ENCODE measurements at places on chromosomes 12 and 14.

DNA sequence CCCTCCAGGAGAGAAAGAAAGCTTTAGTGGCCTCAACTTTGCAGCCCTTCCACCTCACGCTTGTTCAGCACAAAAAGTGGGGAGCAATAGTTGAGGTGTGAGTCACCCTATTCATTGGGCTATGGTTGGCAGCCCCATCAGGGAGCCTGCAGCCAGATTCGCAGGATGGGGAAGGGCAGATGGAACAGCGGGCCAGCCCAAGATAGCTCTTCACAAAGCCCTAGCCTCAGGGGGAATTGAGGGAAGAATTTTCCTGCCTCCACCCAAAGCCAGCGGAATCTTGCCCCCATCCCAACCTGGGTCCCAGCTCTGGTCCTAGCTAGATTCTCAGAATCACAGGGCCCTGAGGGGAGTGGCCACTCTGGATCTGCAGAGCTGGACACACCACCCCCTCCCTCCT is 3.6 kb upstream of the KRT5 start:
- no peak for DNase-seq

GRCh38 chr12:10708862-10709261 is 14.3 kb downstream of the YBX3 start:
- no peak for DNase-seq

DNA sequence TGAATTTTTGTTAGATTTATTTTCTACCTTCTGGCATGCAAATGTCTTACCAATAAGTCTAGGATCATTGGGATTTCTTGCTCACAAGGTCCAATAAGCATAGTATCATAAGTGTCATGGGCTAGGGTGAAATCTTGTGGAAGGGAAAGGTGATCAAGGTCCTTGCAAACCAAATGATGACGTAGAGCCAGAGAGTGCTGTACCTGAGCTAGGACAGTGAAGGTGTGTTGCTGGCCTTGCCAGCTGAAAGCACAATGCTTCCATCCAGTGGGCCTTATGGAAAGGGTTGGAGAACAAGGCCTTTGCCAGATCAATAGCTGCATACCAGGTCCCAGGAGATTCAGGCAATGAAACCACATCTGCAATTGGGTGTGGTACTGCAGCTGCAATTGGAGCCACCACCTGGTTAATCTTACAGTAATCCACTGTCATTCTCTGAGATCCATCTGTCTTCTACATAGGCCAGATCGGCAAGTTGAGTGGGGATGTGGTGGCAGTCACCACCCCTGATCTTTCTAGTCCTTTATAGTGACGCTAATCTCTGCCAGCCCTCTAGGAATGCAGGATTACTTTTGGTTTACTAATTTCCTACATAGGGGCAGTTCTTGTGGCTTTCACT is 208.9 kb upstream of the MYL2 start:
- no peak for DNase-seq

DNA sequence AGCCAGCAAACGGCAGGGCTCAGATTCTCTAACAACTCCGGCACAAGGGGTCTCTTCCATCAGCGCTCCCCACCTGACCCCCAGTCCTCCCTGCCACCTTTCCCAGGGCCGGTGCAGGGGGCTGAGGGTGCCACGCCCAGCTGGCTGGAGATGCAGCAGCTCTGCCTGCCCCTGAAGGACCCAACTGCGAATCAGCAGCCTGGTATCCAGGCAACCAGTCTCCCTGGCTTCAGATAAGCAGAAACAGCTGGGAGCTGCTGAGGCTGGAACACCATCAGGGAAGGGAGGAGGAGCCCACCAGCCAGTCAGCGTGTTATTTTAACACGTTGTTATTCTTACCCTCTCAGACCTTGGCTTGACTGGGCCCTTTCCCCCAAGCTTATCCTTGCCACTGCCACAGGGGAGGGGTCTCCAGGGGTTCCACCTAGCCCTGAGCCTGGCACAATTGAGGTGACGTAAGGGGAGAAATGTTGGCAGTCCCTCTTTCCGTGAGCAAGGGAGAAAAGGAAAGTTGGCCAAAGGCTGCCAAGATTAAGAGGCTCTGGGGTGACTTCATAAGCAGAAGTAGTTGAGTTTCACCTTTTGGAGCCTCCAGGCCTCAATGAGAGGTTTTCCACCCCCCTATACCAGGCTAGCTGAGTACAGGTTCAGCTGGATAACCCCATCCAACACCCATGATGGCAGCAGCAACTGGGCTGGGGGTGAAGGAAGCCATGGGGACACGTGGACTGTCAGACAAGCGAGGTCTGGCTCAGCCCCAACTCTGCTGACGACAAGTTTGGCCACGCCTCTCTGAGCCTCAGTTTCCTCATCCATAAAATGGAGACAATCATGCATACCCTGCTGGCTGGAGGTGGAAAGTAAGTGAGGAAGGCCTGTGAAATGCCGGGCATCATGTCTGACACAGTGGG is 91.1 kb downstream of the IRF2BPL start:
- DNase-seq, result no peak

GRCh38 chr12:114858388-114859146 is 174.6 kb upstream of the TBX3 start:
- no peak for DNase-seq

DNA sequence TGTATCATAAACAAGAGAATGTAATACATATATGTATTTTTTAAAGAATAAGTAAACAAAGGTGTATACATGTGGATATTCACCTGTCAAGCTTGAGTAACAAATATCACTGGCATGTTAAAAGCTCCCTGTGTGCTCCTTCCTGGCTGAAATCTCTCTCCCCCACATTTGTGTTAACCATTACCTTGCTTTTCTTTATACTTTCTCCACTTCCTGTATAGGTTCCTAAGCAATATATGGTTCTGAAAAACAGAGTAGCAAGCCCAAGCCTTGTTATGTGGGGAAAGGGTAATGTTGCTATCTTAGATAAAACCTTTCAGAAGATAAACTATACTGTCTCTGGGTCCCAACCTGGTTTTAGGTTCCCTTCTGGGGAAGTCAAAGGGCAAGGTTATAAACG is 32.3 kb upstream of the TBC1D30 start:
- no peak for DNase-seq

DNA sequence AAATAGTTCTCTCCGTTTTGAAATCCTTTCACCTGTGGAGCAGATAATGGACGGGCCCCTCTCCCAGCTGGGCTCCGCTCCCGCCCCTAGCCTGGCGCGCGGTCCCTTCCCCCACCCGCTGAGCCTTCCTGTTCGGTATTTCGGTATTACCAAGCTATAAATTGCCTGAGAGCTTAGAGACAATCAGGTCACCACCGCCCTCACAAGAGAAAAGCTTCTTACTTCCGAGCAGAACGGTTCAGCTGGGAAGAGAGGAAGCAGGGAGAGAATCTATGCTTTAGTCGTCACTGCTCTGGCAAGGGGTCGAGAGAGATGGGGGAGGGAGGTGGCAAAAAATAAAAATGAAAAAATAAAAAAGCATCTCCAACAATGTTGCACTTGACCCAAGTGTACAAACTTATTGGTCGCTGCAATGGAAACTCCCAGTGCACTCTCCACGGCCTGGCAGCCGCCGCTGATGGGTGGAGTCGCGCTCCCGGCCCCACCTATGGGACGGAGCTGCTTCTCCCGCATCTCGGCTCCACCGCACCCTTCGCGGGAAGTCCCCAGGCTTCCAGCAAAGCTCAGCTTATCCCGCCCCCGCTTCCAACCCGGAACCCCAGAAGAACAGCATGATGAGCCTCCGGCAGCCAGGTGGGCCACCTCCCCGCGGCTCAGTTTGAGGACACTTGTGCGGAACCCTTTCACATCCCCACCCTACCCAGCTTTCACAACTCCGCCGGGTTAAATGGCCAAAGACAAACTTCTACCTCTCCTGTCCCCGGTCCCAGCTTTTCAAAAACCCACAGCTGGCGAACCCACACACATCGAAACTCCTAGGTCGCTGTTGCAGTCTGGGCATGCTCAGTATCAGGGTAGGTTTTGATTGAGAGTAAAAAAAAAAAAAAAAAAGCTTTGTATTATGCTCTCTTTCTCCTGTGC is 832 bp upstream of the SYT1 start:
- DNase-seq, result no peak

- no peak for DNase-seq
Observed at GRCh38 chr12:110579535-110580253, 3.4 kb downstream of the PPTC7 start.

DNA sequence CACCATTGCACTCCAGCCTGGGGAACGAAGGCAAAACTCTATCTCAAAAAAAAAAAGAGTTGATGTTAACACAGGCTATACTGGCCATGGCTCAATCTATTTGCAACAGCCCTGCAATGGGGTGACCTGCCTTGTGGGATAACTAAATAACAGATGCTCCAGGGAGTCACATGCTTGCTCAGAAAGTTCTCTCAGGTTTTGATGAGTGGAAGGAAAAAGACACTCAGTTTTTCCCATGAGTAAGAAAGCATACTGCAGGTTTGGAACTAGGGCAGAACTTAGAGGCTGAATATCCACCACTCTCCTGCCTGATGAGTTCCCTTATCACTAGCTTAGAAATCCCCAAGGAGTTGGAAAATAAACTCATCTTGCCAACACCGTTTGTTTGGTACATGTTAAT is 16.9 kb downstream of the WSB2 start:
- no peak for DNase-seq

DNA sequence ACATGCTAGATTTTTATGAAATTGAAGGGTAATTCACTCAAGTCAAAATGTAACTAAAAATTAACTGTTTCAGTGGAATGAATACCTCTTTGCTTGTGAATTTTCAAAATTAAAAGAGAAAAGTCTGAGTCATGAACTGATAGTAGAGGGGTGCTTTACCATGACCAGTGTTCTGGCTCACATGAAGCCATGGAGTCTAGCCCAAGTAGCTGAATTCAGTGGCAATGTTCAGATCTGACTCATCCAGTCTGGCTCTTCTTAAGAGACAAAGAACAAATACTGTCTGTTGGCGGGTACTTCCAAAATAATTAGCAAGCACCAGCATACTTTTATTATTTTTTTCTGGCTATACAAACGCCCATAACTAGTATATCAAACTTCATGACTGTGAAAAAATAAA is 366.3 kb upstream of the GARIN6 start:
- DNase-seq, result no peak

- DNase-seq, result no peak
Observed at GRCh38 chr14:55077170-55078151, 26.0 kb downstream of the MAPK1IP1L start.

DNA sequence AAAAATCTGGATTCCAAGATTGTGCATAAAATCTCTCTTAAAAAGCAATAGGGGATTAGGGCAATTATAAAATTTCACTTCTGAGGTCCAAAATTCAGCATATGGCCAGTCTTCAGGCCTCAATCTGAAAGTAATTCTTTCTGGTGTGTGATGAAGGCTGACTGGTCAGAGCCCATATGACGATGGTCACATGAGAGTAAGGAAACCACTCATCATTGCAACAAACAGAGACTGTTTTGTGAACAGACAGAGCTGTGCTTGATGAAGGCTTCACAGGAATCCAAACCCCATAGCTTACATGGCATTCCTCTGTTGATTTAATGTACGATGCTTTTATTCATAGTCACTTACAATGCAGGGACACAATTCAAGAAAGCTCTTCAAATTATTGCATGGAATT is 238.1 kb downstream of the APAF1 start:
- DNase-seq, result no peak

DNA sequence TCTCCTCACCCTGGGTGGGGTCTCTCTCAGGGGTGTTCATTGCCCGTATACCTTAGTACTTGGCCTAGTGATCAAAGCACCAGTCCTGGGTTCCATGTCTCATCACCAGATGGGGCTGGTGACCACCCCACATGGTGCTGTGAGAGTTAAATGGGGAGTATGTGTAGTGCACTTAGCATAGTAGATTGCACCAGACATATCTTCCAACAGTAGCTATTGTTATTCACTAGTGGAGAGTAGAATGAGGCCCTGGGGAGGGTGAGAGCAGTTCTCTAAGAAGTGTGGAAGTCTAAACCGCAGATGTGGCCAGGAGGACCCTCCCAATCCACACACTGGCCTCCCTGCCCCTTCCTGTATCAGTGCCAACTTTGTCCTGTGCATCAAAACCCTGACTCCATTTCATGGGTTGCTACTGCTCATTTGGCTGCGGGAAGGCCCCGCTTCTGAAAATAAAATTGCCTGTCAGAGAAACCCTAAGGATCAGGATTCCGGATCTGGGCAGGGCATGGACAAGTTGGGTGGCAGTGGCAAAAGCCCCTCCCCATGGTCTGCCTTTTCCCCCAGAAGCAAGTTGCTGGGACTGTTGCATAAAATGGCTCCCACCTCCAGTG is 4.4 kb downstream of the CD9 start:
- DNase-seq, result no peak

DNA sequence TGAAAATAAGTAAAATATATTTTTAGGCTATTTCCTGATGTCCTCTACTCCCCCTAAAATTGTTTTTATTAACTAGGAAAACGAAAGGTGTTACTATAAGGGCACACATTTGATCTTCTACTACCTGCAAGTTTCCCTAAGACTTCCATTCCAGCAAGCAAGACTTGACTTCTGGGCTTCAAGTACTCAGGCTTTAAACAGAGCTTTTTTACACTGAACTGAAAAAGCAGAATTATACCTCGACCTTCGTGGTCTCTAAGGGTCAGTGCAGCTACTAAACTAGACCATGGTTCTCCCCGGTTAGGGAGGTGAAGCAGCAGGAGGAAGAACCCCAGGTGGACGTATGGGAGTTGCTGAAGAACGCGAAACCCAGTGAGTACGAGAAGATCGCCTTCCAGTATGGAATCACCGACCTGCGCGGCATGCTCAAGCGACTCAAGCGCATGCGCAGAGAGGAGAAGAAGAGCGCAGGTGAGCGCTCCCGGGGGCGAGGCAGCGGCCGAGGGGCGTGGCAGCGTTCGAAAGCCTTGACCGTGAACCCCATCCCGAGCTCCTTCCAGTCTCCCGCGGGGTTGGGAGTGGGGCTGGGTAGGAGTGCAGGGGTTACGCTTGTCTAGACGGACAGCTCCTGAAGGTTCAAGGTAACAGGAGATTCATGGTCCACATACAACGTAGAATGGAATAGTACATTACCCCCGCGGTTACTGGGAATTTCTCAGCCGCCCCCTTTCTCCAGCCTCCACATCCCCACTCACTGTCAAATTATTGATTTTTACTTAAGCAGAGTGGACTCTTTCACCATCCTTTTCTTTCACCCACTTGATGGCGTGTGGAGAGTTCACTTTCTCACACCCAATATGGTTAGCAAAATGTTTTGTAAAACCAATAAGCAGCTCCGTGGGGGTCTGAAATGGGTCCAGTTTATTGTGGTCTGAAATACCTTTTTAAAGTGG is 47.6 kb downstream of the MYBPC1 start:
- DNase-seq, result peak; percentile 1

- DNase-seq, result no peak
Observed at GRCh38 chr14:95711476-95712176, 2.3 kb downstream of the TCL1A start.

GRCh38 chr14:49425921-49426320 is 160.3 kb downstream of the RPS29 start:
- DNase-seq, result no peak

- no peak for DNase-seq
Observed at GRCh38 chr12:25256826-25257225, 6.1 kb upstream of the KRAS start.

GRCh38 chr14:76352639-76353281 is 23.2 kb upstream of the ESRRB start:
- peak; percentile 36 for DNase-seq

GRCh38 chr14:71834284-71835204 is 97.7 kb upstream of the RGS6 start:
- no peak for DNase-seq

GRCh38 chr12:30792648-30793499 is 38.1 kb upstream of the CAPRIN2 start:
- no peak for DNase-seq

GRCh38 chr12:101850199-101850598 is 19.4 kb upstream of the GNPTAB start:
- no peak for DNase-seq

GRCh38 chr14:85363358-85363757 is 166.6 kb upstream of the FLRT2 start:
- DNase-seq, result no peak

All from activated CD4-positive, alpha-beta T cell treated with anti-CD3 and anti-CD28 coated beads for 24 hours (primary cell).